CD4-positive, alpha-beta T cell treated with Interleukin-15 for 4 hours (primary cell): ENCODE measurements at places on chromosomes 11 and 22.

DNA sequence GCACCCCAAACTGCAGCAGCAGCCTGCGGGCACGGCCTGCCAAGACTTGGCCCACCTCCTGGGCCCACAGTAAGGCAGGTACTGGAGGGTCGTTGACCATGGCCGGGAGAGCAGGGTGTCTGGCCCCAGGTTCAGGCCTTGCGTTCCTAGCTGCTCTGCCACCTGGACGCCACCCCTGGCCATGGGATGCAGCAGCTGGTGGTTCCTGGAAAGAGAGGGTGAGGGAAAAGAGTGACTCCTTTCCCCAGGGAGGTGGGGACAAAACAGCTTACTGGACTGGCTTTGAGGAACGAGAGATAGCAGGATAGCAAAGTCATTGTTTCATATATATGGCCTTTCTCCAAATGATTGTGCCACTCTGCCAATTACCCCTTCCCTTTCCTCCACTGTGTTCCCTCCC, 1.8 kb downstream of the BSCL2 start:
- DNase-seq, result no peak

DNA sequence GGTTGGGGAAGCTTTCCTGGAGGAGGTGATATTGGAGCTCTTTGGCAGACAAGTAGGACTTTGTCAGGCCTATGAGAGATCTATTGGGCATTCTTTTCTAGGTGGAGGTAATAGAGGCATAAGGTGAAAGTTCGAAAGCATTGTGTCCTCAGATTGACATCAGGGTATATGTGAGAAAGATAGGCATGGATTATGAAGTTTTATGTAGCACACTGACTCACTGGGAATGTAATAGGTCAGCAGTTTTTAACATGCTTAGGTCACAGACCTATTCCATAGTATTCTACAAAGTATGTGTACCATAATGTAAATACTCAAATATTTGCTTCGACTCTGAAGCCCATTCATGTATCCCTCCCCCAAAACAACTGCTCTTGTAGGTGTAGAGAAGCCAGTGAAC, 11.8 kb downstream of the HIKESHI start:
- DNase-seq, result no peak

DNA sequence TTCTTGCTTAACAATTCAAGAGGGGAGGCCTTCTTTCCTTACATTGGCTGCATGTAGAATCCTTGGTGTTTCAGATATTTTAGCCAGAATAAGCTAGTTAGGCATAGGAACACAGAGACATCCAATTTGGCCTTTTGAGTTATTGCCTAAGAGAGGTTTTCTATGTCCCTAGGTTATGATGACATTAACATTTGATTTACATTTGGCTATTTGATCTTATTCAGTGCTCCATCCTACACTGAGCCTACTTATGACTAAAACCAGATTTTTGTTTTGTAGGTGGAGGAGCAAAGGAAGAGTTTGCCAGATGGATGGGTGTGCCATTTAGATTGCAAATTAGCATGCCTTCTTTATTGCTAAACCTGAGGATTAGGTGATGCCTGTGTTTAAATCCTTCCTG, 11.1 kb upstream of the SLC37A2 start:
- no peak for DNase-seq

GRCh38 chr11:76083563-76084451, 122.5 kb downstream of the WNT11 start:
- no peak for DNase-seq

GRCh38 chr11:19917069-19917468, 204.4 kb downstream of the NAV2 start:
- no peak for DNase-seq
